ENCODE measurements at places on chromosomes 4 and X.

- DNase-seq, result no peak
These were observed 12.0 kb upstream of the TMEM154 start for GRCh38 chr4:152691761-152692160.

GRCh38 chr4:95193391-95194224 is 355.2 kb downstream of the UNC5C start:
- DNase-seq, result no peak

GRCh38 chr4:13681570-13681969 is 54.0 kb upstream of the BOD1L1 start:
- DNase-seq, result no peak

- no peak for DNase-seq
These were observed 88.7 kb upstream of the ELOVL6 start for GRCh38 chr4:110287130-110287529.

DNA sequence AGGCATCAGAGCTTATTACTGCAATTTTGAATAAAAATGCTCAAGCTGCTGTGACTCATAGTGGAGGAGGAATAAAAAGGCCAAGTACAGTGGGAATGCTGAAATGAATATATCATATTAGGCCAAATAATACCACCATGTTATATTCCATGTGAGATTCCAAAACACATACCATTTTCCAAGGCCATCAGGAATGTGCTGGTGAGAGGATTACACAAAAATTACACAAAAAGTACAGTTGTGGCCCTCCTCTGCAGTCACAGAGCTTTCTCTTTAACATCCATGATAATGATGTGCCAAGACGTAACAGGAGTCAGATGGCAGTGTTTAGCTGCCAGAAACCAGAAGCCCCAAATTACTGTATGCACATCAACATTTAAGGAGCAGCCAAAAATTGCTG is 153.5 kb downstream of the PCDH18 start:
- DNase-seq, result no peak

GRCh38 chr4:120353235-120353634 is 286.6 kb upstream of the MAD2L1 start:
- no peak for DNase-seq
